ENCODE measurements at places on chromosomes 4 and X.

GRCh38 chr4:1759818-1760223 is 33.3 kb upstream of the FGFR3 start:
- DNase-seq: no peak

- no peak for DNase-seq
Observed at GRCh38 chr4:147791865-147792264, 60.0 kb downstream of the ARHGAP10 start.

DNA sequence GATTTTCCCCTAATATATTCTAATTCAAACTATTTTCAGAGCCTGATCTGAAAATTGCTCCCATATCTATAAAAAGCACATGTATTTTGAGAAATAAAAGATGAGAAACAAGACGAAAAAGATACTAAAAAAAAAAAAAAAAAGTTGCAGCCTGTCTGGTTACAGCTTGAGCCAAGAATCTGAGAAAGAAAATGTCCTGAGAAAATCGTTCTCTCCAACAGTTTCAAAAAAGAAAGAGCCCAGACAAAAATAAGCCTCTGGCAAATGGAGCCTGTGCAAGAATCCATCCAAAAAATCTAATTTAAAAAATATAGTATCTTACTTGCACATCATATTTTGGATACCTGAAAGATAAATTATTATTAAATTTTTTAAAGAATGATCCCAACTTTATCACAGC is 163.0 kb upstream of the TBL1X start:
- DNase-seq: no peak

DNA sequence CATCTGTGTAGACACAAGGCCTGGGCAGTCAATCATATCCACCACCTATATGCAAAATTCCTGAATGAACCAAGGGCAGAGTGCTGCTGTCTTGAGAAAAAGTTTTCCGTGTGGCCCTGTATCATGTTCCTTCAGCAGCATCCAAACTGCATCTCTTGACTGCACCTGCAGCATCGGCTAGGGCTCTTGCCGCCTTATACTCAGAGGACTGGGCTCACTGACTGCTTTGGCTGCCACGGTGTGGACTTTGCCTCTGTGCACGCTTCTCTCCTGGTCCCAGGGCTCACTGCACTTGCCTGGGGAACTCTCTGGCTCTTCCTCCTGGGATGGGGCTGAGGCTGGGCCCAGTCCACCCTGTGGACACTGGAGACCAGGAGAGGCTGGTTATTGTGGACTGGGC is 39.5 kb upstream of the STS start:
- DNase-seq: no peak

DNA sequence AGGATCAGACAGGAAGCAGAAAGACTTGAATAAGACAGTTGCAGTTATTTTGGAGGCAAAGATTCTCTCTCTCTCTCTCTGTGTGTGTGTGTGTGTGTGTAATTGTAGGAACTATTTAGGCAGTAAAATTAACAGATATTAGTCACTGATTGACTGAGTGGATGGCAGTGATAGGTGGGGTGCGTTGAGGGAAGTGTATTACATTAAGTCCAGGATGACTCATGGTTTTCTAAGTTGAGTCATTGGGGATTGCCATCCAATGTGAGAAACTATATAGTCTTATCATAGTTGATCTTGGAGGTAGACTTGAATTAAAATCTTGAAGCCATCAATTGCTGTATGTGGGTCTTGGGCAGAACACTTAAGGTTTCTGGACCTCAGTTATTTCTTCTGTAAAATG is 75.4 kb downstream of the AR start:
- no peak for DNase-seq

DNA sequence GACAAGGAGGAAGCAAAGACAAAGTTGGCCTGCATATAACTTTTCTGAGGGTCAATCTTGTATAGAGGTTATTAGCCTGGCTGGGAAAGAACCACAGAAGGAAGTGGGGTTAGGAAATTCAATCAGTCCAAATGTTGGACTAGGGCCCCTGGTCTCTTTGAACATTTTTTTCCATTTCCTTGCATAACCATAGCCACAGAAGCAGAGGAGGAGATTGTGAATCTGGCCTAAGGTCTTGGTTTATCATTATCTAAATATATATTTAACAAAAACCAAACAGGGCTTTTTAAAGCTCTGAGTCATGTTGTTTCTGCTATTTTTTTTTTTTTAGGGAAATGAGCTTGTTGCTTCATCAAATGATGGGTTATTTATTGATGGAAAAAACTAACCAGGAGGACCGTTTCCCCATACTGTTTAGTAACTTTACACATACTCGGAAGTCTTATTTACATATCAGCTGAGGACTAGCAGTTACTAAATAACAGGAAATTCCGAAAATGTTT is 97.7 kb upstream of the ACSL4 start:
- DNase-seq: no peak

DNA sequence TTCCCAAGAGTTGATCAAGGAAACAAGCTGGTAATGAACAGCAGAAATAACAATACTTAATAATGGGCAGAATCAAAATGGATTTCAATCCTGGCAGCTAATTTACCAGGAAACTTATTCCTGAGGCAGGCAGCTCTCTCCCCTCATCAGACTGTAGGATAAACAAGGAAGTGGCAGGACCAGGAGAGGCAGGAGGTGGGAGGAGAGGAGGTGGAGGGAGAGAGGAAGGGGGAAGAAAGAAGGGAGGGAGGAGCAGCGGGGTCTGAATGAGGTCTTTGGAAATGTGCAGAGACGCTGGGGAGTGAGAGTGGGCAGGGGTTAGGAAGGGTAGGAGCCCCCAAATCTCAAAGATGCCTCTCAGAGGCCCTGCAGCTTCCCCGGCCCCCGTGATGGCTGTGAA is 231.5 kb downstream of the BCOR start:
- DNase-seq: no peak

- no peak for DNase-seq
Observed at GRCh38 chr4:81659051-81659450, 187.3 kb upstream of the RASGEF1B start.

DNA sequence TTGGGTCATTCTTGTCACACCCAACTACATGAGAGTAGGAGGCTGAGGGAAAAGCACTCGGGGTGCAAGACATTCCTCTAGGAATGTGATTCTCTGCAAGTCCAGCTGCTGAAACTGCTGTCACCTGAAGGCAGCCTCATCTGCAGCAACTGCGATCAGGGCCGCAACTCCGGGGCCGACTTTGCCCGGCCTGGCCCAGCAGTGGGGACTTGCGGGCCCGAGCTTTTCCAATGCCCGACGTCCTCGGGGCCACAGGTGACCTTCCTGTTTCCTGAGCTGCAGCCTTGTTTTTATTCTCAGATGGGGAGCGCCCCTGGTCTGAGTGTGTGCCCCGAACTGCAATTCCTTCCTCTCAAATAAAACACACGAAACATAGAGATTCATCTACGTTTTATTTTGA is 104.7 kb upstream of the NKX1-1 start:
- no peak for DNase-seq

DNA sequence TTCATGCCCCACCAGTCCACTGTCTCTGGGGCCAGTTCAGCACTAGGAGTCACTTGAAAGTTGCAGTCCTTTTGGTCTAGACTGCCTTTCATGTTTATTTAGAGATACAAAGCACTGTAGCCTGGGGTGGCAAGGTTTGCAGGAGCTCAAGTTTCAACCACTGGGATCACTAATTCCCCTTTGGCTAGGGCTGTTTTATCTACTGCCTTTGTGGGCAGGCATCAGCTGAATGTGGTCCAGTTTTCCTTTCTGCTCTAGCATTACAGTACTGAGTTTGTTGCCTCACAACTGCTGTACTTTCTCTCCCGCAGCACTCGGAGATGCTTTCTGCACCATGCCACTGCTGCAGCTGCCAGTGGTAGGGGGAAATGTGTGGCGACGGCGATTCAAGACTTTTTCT is 222.3 kb upstream of the HDX start:
- DNase-seq: no peak

- DNase-seq: no peak
Observed at GRCh38 chr4:153541456-153542096, 75.4 kb downstream of the TMEM131L start.

DNA sequence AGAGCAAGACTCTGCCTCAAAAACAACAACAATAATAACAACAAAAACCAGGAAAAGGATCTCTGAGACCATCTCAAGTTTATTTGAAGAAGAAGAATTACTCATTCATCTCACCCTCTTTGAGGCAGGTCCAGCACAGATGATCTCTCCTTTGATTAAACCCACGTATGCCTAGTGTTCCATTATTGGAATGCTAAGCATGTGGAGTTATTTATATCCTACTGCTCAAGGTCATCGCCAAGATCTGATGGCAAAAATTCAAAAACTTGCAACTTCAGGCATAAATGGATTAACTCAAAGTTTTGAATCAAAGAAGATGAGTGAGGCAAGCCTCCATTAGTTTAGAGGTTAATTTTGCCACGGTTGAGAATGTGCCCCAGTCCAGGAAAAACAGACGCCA is 184.2 kb downstream of the DHRSX start:
- no peak for DNase-seq

DNA sequence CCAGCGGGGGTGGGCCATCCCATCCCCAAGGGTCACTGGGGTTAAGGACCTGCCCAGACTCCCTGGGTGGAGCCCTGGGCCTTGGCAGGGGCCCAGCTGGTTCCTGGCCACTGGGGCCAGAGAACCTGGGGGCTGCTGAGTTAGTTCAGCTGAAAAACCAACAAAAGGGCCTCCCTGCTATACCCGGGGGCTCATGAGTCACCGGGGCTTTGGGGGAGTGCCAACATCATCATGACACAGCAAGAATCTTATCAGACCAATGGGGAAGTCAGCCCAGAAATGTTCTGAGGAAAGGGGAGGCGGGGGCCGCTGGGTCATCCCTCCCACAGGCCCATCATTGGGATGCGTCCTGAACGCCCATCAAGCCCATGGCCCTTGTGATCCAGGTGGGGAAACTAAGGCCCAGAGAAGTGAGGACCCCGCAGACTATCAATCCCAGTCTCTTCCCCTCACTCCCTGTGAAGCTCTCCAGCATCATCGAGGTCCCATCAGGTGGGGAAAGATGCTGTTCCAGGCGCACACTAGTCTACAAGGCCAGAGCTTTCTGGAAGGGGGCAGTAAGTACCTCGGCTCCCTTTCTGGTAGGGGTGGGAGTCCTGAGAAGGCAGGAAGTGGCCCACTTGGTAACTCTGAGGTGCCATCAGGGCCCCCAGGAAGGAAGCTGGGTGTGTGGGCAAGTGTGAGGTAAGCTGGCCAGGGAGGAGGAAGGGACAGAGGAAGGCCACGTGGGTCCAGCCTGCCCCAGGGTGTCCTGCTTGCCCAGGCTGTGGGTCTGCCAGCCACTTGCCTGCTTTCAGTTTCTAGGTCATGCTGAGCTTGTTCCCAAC is 4.5 kb downstream of the G6PD start:
- no peak for DNase-seq

DNA sequence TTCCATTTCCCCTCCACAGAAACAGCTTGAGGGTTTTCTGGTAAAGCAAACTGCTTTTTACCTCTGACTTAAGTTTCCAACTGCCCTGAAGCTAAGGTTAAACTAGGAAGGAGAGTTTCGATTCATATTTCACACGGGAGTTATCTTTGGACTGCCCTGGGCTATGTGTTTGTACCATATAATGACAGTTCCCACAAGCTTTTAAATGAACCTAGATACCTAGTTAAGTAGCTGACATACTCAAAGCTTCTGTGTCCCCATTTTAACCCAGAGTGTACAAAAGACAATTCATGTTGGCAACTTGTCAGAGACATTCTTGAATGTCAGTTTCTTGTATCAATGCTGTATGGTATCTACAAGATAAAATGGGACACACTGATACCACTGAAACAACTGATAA is 1296.6 kb upstream of the IGFBP7 start:
- no peak for DNase-seq

DNA sequence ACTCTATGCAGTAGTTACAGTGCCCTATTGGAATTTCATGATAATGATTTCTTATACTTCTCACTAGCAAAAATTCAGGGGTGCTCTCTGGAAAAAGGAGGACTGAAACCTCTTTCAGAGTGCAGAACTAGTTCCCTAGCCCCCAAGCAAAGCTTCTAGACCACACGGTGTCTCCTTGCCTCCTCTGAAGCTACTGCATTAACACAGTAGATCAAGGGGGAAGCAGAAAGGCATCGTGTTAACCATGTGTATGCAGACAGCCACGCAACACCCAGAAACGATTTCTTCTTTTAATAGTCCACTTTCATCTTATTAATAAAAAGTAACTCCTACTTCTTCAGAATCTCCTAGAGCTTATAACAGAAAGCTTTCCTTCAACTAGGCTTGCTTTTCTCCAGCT is 44.7 kb downstream of the MAML3 start:
- no peak for DNase-seq
